Activated T-cell treated with anti-CD3 and anti-CD28 coated beads, Interleukin-2, amount 50 U/mL, for 24 hours (primary cell): ENCODE measurements at places on chromosomes 1 and 21.

GRCh38 chr1:45976623-45977022 lies 155.8 kb downstream of the PIK3R3 start:
- DNase-seq = no peak

DNA sequence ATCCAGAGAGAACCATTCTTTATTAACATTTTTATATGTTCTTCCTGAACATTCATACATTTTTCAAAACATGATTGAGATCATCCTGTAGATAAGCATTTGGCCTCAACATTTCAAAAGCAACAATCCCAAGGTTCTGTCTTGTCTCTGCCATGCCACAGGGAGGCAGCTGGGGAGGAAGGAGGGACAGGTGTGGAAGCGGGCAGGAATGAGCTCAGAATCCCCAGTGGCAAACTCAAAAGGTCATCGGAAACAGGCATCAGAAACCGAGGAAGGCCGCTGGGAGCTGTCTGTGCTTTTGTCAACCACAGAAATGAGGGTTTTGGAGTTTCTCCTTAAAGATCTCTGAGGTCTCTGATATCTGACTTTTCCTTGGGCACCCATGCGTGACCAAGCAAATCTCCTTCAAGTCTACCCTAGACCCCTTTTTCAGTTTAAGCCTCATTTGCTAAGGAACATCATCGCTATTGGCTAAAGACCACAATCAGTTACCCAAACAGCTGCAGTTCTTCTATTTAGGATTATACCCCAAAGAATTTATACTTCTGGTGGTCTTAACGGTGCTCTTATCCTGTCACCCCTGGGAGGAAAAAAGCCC lies 34.0 kb downstream of the RASSF5 start:
- no peak for DNase-seq

DNA sequence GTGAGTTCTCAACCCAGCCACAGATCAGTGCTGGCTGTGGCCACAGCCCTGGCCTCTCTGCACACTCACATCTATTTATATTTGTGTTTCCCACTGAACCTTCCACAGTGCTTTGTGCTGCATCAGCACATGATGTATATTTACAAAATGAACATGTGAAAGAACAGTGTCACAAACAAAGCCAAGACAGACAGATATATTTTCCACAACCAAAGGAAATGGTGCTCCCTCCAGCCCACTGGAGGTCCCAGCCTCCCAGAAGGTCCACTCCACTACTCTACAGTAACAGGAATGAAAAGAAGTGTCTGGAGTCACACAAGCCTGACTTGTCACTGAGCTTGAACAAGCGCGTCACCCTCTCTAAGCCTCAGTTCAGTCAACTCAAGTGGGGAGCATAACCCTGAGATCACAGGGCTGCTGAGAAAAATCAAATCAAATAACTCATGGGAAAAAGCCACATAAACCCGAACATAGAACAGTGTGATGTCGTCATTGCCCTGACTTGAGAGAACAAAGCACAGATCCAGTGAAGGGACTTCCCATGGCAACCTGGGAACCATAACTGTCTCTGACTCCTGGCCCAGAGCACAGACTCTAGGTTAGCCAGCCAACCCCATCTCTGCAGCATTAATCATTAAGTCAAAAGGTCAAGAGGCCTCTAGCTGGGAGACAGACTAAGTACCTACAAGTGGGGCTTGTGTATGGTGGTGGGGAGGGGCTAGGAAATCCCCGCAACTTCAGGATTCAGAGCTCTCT lies 121.2 kb downstream of the TRABD2B start:
- no peak for DNase-seq

GRCh38 chr1:110152133-110152785 lies 2.0 kb downstream of the SLC6A17 start:
- DNase-seq = no peak

DNA sequence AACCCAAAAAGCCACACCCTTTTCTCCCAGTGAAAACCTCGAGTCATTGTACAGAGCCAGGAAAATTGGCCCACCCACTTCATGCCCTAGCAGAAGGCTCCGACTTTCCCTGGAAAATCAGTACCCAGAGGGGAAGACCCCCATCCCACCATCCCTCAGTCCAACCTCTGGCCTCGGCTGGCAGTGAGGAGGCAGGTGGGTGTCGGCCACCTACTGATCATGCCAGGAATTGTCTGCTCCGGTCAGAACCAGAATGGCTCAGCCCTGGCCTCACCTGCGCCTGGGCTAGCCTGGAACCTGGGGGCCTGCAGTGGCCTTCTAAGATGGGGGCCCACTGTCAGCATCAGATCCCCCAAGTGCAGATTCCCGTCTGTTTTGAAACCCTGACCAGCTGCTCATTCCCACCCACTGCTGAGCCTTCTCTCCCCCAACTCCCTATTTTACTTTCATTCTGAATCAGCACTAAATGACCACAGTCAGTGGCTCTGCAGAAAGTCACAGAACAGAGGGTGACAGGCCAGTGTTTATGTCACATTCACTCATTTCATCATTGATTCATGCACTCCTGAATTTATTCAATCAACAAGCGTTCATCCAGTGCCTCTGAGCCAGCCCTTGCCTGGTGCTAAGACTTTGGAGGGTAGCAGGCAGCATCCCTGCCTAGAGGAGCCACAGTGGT lies 3.0 kb upstream of the S100A9 start:
- no peak for DNase-seq

- no peak for DNase-seq
Observed at GRCh38 chr1:26028490-26028980, 7.0 kb downstream of the EXTL1 start.

- no peak for DNase-seq
Observed at GRCh38 chr1:183417772-183418491, at the start of gene NMNAT2. NMNAT2 (minus strand) TSS chr1:183418380; CDS start chr1:183418267, 113 bp downstream.

DNA sequence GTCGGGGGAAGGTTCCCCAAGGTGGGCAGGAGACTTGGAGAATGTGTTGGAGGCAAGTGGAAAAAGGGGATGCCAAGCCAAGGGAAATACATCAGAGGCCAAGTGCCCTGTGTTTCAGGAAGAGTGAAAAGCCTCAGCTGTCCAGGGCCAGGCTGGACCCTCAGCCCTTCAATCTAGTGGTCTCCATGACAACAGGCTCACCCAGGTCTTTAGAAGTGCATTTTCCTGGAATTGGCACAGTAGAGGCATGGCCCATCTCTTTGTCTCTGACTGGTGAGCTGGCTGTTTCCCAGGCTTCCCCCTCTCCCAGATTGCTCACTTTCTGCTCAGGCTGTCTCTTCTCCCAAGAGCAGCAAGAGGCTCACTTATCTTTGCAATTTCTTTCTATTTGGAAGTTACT lies 10.4 kb upstream of the RHBG start:
- DNase-seq = peak; percentile 5

GRCh38 chr1:53685272-53686051 lies 53.5 kb downstream of the GLIS1 start:
- DNase-seq = no peak

DNA sequence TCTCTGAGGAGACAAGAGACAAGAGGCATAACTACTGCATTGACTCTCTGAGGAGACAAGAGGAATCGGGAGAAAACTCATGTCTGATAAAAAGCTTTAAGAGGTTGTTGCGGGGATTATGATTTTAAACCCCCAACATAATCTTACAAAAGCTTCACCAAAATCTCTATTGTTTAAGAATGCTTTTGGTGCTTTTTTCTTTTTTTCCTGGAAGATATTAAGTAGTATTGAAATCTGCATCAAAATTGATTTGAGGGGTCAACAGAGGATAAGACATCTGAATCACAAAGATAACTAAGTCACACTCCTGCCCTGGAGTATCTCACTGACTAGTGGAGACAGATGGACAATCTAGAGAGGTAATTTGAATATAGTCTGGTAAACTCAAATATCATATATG lies 115.6 kb upstream of the MROH9 start:
- no peak for DNase-seq

- DNase-seq = no peak
Observed at GRCh38 chr1:175390522-175391254, 198.1 kb upstream of the KIAA0040 start.

DNA sequence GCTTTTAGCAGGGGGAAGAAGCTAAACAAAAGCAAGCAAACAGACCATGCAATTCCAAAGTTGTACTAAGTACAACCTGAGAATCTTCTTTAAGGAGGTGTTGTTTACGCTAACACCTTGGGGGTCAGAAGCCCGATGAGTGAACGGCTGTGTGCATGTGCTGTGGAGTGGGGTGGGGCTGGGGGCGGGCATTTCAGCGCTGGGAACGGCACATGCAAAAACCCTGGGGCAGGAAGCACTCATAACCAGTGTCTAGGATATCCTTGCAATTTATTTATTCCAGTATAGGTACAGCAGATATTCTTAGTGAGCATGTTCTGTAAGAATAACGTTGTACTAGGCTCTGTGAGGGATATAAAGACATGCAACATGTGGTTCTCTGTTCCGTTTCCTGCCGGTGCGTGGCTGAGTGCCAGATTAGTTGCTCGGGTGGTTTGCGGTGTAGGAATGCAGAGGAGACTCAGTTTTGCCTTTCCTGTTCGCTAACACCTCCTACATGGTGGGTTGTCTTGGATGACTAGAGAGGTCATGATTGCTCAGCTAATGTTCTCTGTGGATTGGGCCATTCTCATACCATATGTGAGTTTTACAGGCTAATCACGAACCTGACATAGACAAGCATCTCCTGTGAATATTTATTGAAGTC lies 3.7 kb downstream of the FASLG start:
- DNase-seq = peak; percentile 89

- peak; percentile 31 for DNase-seq
Observed at GRCh38 chr1:19009126-19009881, 52.8 kb upstream of the IFFO2 start.

DNA sequence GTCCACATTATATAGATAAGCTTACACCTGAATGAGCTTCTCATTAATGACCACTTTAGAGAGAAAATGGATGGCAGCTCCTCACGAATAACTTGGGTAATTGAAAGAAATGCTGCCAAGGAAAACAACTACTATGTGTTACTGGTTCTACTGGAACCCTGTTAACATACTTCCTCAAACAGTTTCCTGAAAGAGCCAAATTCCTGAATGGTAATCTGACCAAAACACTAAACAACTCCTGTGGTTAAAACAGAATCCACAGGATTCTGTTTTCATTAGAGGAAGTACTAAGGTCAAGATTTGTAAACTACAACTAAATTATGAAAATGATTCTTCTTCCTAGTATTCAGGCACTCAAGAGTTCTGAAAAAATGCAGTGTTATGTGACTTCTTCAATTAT lies 107.2 kb downstream of the DNM3 start:
- no peak for DNase-seq

- no peak for DNase-seq
Observed at GRCh38 chr1:191702124-191702523, 456.1 kb upstream of the RGS18 start.

- no peak for DNase-seq
Observed at GRCh38 chr21:36873513-36873912, 93.0 kb downstream of the HLCS start.

DNA sequence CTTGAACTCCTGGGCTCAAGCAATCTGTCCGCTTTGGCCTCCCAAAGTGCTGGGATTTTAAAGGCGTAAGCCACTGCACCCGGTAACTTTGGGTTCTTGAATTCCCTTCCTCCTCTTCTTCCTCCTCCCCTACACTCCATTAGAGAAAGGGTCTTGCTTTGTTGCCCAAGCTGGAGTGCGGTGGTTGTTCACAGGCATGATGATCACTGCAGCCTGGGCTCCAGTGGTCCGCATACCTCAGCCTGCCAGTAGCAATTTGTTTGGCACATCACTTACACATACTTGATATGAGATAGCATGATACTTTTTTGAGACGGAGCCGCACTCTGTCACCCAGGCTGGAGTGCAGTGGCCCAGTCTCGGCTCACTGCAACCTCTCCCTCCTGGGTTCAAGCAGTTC lies 2.2 kb downstream of the DEGS1 start:
- peak; percentile 28 for DNase-seq

- no peak for DNase-seq
Observed at GRCh38 chr1:47483651-47484050, 45.8 kb downstream of the FOXD2 start.

DNA sequence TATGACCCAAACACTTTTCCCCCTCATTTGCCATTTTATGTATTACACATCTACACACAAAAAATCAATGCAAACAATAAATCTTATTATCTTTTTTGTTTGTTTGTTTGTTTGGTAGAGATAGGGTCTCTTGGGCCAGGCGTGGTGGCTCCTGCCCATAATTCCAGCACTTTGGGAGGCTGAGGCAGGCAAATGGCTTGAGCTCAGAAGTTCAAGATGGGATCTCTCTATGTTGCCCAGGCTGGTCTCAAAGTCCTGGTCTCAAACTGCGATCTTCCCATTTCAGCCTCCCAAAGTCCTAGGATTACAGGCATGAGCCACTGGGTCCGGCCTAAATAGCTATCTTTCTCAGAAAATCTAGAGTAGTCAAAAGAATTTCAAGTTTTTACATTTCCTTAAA lies 1.2 kb upstream of the DBT start:
- no peak for DNase-seq

DNA sequence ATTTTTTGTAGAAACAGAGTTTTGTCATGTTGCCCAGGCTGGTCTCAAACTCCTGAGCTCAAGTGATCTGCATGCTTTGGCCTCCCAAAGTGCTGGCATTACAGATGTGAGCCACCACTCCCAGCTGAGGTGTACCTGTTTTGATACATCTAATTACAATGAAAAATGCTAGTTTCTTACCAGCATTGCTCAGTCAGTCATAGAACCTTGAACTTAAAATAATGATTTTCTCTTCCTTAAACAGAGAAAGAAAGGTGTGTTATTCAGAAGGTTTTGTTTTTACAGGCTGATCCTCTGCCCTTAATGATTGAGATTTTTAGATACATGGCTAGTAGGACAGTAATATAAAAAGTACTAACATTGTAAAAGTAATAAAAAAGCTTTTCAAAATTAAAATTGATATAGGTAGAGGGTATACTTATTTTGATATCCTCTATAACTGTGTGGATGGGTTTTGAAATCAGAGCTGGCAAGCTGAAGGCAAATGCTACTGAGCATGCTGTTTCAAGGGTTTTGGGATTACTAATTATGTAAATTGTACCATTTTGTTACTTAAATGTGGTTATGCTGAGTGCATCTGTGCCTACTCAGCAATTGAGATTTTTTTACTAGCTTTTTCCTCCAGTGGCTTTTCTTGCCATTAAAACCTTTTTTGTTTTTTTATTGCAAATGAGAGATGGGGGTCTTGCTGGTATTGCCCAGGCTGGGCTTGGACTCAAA lies 16.1 kb downstream of the PRRC2C start:
- no peak for DNase-seq

- peak; percentile 53 for DNase-seq
Observed at GRCh38 chr1:171251042-171251951, 3.0 kb downstream of the FMO1 start.

- DNase-seq = no peak
Observed at GRCh38 chr1:240737298-240737697, 125.3 kb upstream of the GREM2 start.

- DNase-seq = no peak
Observed at GRCh38 chr1:210195635-210196160, 36.9 kb upstream of the SERTAD4 start.

- no peak for DNase-seq
Observed at GRCh38 chr1:206735553-206736031, 35.0 kb upstream of the IL19 start.
